ENCODE measurements at places on chromosomes 1 and 21.

DNA sequence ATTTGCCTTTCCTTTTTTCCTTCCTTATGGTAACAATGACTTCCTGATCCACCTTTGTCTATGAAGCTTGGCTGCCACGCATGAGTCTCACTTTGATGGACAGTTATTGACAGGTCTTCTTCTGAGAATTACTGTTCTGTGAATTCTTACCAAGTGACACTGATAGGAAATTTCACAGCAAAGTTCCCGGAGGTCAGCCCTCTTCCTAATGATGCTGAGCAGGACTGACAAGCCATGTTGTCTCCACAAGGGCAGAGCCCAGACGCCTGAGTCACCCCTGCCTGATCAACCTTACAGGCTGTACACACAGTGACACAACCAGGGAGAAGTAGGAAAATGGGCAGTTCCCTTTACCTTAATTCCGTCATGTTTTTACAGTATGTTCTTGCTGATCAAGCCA is 44.2 kb downstream of the ZC3H11B start:
- DNase-seq: peak; percentile 47

DNA sequence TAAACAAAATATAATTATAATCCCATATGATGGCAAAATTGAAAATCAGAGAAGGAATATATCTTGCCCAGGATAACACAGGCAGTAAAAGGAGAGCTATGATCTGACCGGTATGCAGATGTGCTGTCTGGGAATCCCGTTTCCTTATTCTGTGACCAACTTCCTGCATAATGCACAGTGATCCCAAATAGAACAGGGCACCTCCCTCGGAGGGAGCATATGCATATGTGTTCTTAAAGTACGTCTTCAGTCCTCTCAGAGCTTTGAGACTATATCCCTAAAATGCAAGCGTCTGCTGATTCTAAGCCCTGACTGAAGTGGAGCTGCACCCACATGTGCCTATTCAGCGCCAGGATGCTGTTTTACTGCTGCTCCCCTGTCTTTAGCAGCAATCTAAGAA is 366.1 kb upstream of the PTBP2 start:
- DNase-seq: no peak

DNA sequence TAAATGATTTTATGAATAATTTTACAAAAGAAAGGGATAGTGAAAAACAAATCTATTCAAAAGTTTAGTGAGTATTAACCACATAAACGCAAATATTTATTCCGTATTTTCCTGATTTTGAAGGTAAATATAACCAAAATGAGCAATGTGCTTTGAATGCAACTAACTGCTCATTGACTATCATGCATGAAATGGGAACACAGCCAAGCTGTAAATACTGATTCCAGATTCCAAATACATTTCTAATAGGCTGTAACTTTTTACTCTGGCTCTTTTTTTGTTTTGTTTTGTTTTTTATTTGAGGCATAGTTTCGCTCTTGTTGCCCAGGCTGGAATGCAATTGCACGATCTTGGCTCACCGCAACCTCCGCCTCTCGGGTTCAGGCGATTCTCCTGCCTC is 41.8 kb downstream of the SELENOF start:
- DNase-seq: no peak

- peak; percentile 58 for DNase-seq
These were observed 57.4 kb upstream of the MTF2 start for GRCh38 chr1:93021539-93022134.

DNA sequence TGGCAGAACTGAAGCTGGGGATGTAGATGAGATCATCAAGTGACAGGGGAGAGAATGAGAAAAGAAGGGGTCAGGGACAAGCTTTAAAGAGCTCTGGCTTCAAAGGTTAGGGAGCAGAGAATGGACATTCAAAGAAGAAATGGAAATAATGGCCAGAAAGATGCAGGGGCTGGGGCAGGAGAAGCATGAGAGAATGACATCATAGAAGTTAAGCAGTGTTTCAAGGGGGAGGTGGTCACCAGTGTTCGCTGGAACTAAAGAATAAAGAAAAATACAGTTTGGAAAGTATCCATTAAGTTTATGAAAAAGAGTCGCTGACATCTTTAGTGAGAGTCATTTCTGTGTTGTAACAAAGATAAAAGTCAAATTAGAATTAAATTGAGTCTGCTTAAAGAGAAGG is 44.3 kb downstream of the TARBP1 start:
- DNase-seq: no peak

GRCh38 chr1:65360648-65361047 is 51.3 kb downstream of the DNAJC6 start:
- DNase-seq: no peak

DNA sequence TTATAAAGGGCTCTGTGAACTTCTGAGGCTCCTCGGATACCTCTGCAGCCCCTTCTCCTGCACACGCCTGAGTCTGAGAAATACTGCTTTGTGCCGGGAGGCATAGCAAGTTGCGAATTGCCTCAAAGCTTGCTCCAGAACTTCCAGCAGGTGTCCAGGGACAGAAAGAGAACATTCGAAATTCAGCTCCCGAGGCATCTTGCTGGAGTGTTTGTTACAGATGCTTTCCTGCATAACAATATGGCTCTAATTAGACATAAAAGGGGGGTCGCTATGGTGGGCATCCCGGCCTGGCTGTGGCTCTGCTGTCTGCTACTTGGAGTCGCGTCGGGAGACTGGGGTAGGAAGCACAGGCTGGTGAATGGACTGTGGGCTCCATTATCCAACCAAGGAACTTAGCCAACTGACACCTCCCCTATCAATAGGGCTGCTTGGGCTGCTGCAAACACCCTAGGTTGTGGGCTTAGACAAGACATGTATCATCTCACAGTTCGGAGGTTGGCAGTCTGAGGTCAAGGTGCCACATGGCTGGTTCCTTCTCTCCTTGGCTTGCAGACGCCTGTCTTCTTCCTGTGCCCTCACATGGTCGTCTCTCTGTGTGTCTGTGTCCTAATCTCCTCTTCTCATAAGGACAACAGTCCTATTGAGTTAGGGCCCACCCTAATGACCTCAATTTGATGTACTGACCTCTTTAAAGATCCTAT is 607.0 kb downstream of the NPHP4 start:
- no peak for DNase-seq

DNA sequence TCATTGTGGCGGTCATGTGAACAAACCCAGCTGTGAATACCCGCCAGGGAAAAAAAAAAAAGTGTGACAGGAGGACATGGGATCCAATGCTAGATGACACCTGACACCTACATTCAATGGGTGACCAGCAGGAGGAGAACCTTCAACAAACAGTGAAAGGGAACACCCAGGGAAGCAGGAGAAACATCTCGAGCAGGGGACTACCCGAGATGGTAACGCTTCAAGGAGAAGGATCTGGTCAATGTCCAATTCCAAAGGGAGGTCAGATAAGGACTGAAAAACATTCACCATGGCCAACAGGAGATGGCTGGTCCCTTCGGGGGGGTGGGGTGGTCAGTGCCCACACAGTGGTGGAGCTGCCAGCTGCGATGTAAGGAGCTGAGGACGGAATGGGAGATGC is 46.3 kb downstream of the PTPN14 start:
- DNase-seq: no peak

DNA sequence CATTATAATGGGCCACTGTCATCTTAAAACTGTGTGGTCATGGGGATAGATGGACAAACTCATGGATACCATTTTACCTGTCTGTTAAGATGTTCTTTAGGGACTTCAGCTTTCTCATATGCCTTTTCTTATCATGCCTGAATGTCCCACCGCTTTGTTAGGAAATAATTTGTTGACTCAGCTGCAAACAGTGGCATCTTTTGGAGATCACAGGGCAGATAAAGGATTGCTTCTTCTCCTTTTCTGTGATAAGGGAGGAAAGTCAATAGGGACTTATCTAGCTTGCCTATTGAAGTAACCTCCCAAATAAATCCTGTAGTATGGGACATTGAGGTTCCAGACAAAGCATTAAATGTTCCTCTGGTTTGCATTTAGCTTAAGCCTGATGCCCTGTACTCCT is 79.8 kb upstream of the KIAA0040 start:
- no peak for DNase-seq

GRCh38 chr1:170027760-170028159 is 46.7 kb downstream of the KIFAP3 start:
- DNase-seq: no peak

- no peak for DNase-seq
These were observed 3.0 kb downstream of the ZNF436 start for GRCh38 chr1:23366598-23366997.

GRCh38 chr1:1299686-1300351 is 7.9 kb downstream of the ACAP3 start:
- DNase-seq: no peak

GRCh38 chr1:193730017-193730416 is 543.6 kb upstream of the B3GALT2 start:
- DNase-seq: peak; percentile 18

- no peak for DNase-seq
These were observed 117.0 kb downstream of the UBE2U start for GRCh38 chr1:64320470-64320869.

DNA sequence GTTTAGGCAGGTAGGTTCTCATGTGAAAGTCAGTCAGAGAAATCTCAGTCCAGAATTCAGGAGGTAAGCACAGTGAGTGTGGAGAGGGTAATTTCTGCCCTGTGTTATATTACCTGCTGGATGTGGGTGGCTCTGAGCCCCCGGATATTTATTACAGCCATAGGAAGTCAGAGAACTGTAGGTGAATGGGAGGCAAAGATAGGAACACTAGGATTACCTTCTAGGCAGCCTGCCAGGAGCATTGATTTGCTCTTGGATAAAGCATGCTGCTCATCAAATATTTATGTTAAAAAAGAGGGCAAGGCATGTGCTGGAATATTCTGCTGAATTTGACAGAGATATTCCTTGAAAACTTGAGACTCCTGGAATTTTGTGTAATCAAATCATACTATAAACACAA is 8.5 kb downstream of the GNG12 start:
- DNase-seq: no peak

DNA sequence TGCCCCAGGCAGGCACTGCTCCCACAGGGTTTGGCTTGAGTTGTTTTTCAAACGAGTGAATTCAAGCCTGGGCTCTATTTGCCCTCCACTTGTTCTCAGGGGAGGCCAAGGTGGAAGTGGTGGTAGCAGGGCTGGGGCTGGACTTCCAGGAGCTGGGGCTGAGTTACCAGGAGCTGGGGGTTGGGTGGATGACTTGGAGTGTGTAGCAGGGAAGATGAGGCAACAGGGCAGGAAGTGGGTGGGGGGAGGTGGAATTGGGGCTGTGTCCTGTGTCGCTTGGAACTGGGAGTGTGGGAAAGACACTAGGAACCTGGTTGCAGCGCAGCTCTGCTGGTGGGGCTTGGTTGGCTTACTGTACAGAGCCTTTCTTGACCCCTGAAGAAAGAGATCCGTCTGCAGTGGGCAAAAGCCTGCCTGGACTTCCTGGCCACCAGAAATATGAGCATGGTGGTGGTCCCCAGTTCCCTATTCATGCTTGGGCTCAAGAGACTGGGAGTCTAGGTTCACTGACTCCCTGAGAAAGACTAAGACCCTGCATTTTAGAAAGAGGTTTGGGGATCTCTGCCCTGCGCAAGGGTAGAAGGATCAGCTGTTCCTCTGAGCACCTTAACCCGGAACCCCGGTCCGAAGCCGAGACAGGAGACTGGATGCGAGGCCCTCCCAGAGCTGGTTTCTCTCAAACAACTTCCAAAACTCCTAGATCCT is 3.1 kb downstream of the TFAP2E start:
- no peak for DNase-seq

DNA sequence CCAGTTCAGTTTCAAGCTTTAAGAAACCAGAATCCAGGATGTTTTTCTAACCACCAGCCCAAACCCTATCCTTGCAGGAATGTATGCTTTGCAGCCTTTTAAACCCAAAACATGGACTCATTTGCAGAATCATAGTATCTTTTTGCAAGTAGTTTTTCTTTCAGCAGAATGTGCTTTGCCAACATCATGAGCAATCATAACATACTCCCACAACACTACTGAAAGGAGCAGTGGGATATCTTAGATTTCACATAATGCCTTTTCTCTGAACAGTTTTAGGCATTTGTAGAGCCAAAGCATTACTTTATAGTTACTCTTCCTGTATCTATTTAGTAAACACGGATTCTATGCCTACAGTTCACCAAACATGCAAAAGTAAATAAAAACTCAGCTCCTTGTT is 10.0 kb upstream of the SH2D2A start:
- no peak for DNase-seq

GRCh38 chr1:197307551-197307950 is 39.5 kb downstream of the CRB1 start:
- no peak for DNase-seq

DNA sequence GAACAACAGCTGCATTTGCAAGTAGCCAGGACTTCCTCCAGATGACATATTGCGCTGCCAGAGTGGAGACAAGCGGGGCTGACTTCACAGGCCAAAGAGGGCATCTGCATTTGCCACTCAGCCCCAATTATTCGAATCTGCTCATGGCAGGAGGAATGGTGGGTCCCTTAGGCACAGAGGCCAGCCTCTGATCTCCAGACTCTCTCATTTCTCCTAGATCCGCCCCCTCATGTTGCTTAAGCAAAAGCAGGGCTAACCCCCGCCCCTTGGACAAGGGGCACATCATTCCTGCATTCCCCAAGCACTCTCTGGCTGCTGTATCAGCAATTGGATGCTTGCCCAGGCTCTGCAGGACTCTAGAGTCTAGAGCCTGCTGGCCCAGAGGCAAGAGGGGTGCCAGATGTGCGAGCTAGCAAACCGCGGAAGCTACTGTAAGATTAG is 262.4 kb downstream of the ST6GALNAC3 start:
- peak; percentile 82 for DNase-seq

GRCh38 chr1:232457595-232457994 is 172.3 kb downstream of the SIPA1L2 start:
- no peak for DNase-seq

DNA sequence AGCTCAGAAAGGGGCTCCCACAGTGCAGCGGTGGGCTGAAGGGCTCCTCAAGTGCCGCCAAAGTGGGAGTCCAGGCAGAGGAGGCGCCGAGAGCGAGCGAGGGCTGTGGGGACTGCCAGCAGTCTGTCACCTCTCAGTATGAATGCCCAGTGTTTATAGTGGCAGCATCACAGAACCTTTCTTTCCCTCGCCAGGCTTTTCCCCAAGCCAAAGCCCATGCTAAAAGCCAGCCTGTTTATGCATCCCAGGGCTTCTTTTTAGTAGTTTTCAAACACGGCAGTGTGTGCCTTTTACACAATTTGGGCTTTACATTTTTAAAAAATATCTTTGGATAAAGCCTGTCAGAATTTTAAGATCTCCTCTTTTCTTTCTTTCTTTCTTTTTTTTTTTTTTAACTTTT is 70.6 kb downstream of the CENPF start:
- DNase-seq: no peak
